ENCODE measurements at places on chromosomes 1 and 21.

DNA sequence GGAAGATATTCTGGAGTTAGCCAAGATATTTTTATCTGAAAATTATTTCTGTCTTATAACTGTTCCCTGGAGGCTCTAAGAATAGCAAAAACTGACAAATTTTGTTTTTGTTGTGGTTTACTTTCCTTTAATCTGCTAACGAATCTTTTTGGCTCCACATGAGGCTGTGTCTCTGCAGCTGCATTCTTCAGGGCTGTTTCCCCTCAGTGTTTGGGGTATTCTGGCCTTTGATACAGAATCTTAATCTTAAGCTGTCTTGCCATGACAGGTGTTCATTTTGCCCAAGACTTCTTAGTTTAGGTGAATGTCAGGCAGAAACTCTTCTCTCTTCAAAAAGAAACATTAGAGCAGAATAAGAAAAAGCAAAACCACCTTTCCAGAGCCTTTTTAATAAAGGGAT lies 83.8 kb downstream of the GABPA start:
- no peak for DNase-seq

DNA sequence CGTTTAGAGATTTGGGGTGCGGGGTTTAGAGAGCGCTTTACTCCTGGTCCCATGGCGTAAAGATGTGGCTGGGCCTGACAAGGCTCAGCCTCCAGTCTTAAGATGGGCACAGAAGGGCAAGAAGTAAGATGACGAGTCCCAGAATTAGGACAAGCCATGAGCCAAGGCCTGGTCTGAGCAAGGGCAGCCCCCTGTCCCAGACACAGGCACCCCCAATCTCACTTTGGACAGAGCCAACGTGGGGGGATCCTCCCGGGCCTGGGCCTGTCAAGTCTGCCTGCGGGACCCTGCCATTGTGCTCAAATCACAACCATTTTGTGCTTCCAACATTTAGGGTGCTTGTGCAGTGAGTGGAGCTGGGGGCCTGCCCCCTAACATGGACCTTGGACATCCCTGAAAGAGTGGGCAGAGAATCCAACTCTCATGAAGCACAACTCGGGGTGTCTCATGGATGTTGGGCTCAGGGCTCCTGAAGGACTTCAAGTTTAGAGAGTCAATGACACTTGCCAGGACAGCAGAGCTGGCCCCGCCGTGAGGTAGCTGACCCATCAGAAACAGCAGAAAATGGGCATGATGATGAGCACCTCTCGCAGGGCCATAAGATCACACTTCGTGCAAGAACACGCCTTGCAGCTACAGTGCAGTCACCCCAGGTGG lies 52.6 kb downstream of the KIF21B start:
- DNase-seq: no peak

DNA sequence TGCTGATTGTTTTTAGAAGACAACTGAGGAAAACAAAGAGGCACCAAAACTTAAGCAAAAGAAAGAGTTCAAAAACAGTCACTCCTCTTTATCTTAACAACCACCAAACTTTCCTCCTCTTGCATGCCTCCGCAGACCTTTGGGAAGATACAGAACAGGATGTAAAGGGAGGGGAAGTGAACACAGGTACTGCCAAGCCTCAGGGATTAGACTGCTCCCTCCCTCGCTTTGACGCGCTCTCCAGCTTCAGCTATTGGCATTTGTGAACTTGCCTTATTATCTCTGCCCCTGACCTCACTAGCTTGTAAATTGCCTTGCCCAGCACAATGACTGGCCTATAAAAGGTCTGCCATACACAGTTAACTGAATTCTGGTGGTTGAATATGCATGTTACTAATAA lies 4.8 kb upstream of the SRP9 start:
- no peak for DNase-seq

GRCh38 chr1:115117298-115117697 lies 28.0 kb upstream of the TSPAN2 start:
- DNase-seq: no peak

- DNase-seq: no peak
Observed at GRCh38 chr1:73401666-73402065, 796.3 kb downstream of the LRRIQ3 start.

- DNase-seq: no peak
Observed at GRCh38 chr1:229155472-229155871, 115.4 kb upstream of the RAB4A start.

DNA sequence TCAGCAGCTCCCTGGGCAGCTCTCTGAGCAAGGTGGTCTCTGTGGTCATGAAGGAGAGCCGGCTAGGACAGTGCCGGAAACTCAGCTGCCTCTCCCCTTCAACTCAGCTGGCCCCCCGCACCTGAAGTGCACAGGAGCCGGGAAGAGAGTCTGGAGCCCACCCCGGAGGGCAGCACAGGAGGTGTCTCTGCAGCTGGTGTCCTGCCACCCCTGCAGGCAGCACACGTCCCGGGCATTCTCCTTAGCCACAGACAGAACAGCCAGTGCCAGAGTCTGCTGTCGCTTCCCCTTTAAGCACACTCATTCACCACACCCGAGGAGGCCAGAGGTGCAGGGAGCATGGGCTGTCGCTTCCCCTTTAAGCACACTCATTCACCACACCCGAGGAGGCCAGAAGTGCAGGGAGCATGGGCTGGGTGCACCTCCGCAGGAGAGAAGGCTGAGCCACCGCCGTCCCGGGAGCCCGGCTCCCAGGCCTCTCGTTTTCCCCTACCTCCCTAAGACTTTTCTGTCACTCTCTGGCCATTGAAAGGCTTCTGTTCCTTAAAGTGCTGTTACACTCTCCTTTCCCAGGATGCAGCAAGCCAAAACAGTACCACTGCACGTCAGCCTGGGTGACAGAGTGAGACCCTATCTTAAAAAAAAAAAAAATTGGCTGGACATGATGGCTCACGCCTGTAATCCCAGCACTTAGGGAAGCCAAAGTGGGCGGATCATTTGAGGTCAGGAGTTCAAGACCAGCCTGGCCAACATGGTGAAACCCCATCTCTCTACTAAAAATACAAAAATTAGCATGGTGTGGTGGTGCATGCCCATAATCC lies 16.9 kb upstream of the SAMD11 start:
- DNase-seq: no peak

- DNase-seq: peak; percentile 33
Observed at GRCh38 chr1:15848143-15848928, 829 bp downstream of the SPEN start.

- no peak for DNase-seq
Observed at GRCh38 chr1:230713547-230713914, 391 bp downstream of the AGT start.

- no peak for DNase-seq
Observed at GRCh38 chr1:194857413-194857812, 1671.0 kb upstream of the B3GALT2 start.

GRCh38 chr1:33610391-33610790 lies 137.9 kb downstream of the ZSCAN20 start:
- no peak for DNase-seq

GRCh38 chr1:173445164-173445563 lies 32.0 kb upstream of the PRDX6 start:
- DNase-seq: no peak

GRCh38 chr1:110155878-110156522 lies 5.7 kb downstream of the SLC6A17 start:
- DNase-seq: peak; percentile 11

GRCh38 chr1:160618763-160619274 lies 28.0 kb downstream of the SLAMF1 start:
- no peak for DNase-seq

- DNase-seq: no peak
Observed at GRCh38 chr1:18132711-18133541, 25.3 kb downstream of the IGSF21 start.

GRCh38 chr1:8495928-8496401 lies 178.1 kb downstream of the SLC45A1 start:
- DNase-seq: peak; percentile 46

- DNase-seq: no peak
Observed at GRCh38 chr1:4367230-4367777, 287.1 kb upstream of the AJAP1 start.

DNA sequence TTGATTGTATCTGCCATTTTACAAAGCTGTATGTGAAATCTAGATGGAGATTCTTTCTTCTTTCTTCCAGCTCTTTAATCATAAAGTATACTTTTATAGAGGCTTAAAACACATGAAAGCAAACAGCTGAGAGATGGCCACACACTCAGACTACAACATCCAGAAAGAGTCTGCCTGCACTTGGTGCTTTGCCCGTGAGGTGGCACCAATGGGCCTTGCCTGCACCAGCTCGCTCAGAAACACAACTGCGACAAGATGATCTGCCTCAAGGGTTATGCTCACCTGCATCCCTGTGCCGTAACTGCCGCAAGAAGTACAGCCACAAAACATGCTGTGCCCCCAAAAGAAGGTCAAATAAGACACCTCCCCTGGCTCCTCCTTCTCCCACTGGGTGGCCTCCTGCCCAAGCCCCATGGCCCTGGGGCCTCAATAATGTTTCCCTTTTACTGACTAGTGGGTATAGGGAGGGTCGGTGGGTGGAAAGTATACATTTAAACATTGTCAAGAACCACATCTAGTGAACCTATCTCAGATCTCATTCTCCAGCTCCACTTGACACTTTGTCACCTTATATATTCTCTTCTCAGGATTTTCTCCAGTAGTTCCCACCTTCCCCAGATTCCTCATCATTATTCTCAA lies 66.7 kb upstream of the ANGPTL3 start:
- no peak for DNase-seq

GRCh38 chr1:162627662-162628296 lies 4.5 kb upstream of the DDR2 start:
- no peak for DNase-seq

GRCh38 chr1:162023547-162024501 lies at the start of gene OLFML2B:
Gene OLFML2B (minus strand): TSS chr1:162023869. CDS start chr1:162023430, 439 bp downstream.
- DNase-seq: no peak

GRCh38 chr1:199291022-199291740 lies 652.3 kb downstream of the PTPRC start:
- no peak for DNase-seq

GRCh38 chr1:201268604-201269151 lies 14.6 kb upstream of the PKP1 start:
- no peak for DNase-seq

GRCh38 chr1:205481218-205481617 lies 23.3 kb upstream of the CDK18 start:
- DNase-seq: no peak

- DNase-seq: no peak
Observed at GRCh38 chr1:231016234-231016633, 23.8 kb downstream of the FAM89A start.

GRCh38 chr1:228275430-228276173 lies 67.8 kb downstream of the OBSCN start:
- peak; percentile 74 for DNase-seq

DNA sequence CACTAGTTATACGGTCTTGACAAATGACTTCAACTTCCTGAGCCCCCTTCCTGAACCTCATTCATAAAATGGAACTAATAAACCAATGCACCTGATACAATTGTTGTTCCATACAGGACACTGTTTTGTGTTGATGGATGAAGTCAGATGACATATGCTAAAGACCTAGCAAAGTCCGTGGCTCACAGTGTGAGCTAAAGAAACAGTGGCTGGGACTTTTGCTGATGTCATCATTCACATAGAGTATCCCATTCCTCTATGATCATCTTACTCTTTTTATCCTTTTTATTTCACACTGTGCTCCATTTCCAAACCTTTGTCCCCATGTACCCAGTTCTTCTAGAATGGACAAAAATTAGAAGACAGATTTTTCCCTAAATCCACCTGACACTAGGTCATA lies 83.7 kb upstream of the KAZN start:
- no peak for DNase-seq

DNA sequence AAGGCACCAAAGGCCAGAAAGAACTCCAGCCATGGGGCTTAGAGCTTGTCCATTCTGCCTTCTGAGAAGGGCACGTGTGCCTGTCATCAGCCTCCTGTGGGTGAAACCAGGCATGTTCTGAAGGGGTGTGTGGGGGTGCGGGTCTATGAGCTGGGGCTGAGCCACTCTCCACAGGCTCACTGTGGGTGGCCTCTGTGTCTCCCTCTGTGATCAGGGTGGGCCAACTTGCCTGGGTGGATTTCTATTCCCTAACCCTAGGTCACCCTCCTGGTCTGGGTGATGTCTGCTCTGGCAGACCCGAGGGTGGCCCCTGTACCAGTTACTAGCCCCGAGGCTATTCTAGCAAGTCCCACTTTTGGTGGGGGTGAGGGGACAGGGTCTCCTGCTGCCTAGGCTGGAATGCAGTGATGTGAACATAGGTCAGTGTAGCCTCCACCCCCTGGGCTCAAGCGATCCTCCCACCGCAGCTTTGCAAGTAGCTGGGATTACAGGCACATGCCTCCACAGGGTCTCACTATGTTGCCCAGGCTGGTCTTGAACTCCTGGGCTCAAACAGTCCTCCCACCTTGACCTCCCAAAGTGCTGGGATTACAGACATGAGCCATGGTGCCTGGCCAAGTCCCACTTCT lies 94.4 kb downstream of the TRIM11 start:
- no peak for DNase-seq

- no peak for DNase-seq
Observed at GRCh38 chr1:84278905-84279304, 22.6 kb upstream of the SAMD13 start.

DNA sequence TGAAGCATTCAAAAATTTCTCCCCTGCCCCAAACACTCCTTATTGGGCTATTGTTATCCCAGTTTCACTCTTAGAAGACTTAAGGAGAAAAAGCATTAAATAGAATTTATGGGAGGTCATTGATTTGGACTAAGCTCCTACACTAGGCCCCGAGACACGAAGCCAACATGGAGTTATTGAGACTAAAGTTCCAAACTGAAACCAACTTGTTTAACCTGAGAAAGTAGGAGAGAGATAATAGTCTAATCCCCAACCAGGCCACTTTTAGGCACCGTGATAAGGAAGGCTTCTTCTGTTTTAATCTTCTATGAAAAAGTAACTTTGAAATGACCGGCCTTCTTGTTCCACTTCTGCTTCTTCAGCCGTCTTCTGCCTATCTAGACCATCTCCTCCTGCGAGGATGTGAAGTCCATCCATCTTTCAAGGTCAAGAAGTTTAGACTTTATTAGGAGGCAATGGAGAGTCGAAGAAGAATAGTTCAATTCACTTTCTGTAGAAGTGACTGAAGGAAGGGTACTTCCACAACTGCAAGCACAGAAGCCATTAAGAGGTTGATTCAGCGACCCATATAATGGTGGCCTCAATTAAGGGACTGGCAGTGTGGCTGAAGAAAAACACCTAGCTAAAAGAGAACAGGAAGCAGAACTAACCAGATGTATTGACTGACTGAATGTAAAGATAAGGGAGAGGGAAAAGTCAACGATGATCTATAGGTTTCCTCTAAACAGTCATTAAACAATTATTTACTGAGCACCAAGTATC lies 428.8 kb downstream of the SMYD3 start:
- no peak for DNase-seq
